ENCODE measurements at places on chromosomes 7 and 10. TPM values are rescaled to one million over a fixed set of nuclear protein-coding genes. Genes with fewer than 3 reads are reported as not detected.

The PPRC1 gene
- total RNA-seq, result 35.0 TPM

The LIPK gene
- 0.21 TPM for total RNA-seq

The PTPRZ1 gene
- total RNA-seq, result 17.7 TPM

The EPHA1 gene
- 53.9 TPM for total RNA-seq

The MKI67 gene
- total RNA-seq, result 0.14 TPM

The ZNF282 gene
- total RNA-seq, result 49.5 TPM

The NPY gene
- not detected for total RNA-seq

The FKBP6 gene
- not detected for total RNA-seq

The SUN3 gene
- total RNA-seq, result 1.4 TPM

The HABP2 gene
- total RNA-seq, result not detected

The HOXA4 gene
- not detected for total RNA-seq

The FAS gene
- 41.4 TPM for total RNA-seq

The VWDE gene
- 3.1 TPM for total RNA-seq

The KCNIP2 gene
- total RNA-seq, result 0.34 TPM

The GIMAP4 gene
- not detected for total RNA-seq

The MEOX2 gene
- not detected for total RNA-seq

The RSBN1L gene
- 20.4 TPM for total RNA-seq

The PRRT4 gene
- total RNA-seq, result 0.21 TPM

The MSS51 gene
- 0.68 TPM for total RNA-seq

The CRHR2 gene
- total RNA-seq, result not detected

The C10orf53 gene
- not detected for total RNA-seq

The FGFR2 gene
- 20.2 TPM for total RNA-seq

The AGAP9 gene
- total RNA-seq, result 2.4 TPM

The ATOH7 gene
- not detected for total RNA-seq

The CFAP43 gene
- under 0.01 TPM for total RNA-seq

The RHBDD2 gene
- 34.7 TPM for total RNA-seq

The MKX gene
- 1.3 TPM for total RNA-seq

The PARP12 gene
- total RNA-seq, result 17.4 TPM

The AKR1C8 gene
- total RNA-seq, result not detected

The PANK1 gene
- total RNA-seq, result 8.2 TPM

The SEMA3A gene
- total RNA-seq, result 35.9 TPM

The NODAL gene
- not detected for total RNA-seq

The SLIT1 gene
- total RNA-seq, result under 0.01 TPM

The TTYH3 gene
- 12.3 TPM for total RNA-seq

The CALHM2 gene
- under 0.01 TPM for total RNA-seq

The C10orf105 gene
- not detected for total RNA-seq

The AGFG2 gene
- 3.4 TPM for total RNA-seq

The ZNF25 gene
- total RNA-seq, result 10.9 TPM

The GPER1 gene
- total RNA-seq, result 0.21 TPM

The GPR141 gene
- not detected for total RNA-seq

The CDH23 gene
- 0.14 TPM for total RNA-seq

The RET gene
- 0.68 TPM for total RNA-seq

The NRAP gene
- not detected for total RNA-seq

The PRKAR2B gene
- not detected for total RNA-seq

The ZNF488 gene
- under 0.01 TPM for total RNA-seq

The ABCA13 gene
- total RNA-seq, result 4.9 TPM

The TOMM7 gene
- total RNA-seq, result 178 TPM

The ARL4A gene
- total RNA-seq, result 109 TPM

The GIMAP2 gene
- total RNA-seq, result 0.21 TPM

The ACTA2 gene
- 5.8 TPM for total RNA-seq

The MYPN gene
- not detected for total RNA-seq

The SH3PXD2A gene
- total RNA-seq, result 19.1 TPM

The EPO gene
- not detected for total RNA-seq

The RHOBTB1 gene
- 9.2 TPM for total RNA-seq

The PCDH15 gene
- not detected for total RNA-seq

The PNLIPRP1 gene
- total RNA-seq, result not detected

The DYDC2 gene
- not detected for total RNA-seq
